ENCODE measurements at places on chromosomes 6 and 20.

- DNase-seq: no peak
Observed at GRCh38 chr20:34604980-34605788, 46.7 kb downstream of the MAP1LC3A start.

- DNase-seq: no peak
Observed at GRCh38 chr6:117206944-117207687, 58.2 kb upstream of the VGLL2 start.

- DNase-seq: no peak
Observed at GRCh38 chr6:74447013-74447412, 751.0 kb downstream of the CD109 start.

DNA sequence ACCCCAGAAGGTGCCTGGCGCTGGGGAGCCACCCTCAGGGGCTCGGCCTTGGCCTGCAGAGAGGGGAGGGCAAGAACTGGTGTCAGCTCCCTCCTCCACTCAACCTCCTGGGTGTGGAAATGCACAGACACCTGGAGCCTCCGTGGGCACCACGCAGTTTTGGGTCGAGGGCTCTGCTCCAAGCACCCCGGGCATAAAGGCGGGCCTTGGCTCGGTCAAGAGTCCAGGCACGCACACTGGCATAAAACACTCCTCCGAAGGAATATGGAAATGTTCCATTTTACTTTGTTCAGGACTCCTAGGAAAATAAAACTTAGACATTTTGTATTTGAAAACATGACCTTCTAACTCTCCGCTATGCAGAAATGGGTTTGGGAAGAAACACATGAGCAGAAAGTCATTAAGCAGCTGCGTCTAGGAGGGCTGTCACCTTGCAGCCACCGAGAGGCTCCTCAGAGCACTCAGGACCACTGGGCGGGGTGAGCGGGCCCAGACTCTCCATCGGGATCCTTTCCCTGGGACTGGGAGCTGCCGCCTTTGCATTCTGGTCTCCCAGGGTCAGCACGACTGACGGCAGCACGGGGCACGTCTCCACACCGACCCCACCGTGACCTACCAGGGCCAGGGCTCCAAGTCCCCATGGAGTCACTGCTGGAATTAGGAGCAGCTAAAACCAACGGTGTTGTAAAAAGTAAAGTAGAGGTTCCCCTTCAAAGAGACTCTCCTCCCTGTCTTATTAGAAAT lies 46.0 kb upstream of the DACT2 start:
- DNase-seq: no peak

DNA sequence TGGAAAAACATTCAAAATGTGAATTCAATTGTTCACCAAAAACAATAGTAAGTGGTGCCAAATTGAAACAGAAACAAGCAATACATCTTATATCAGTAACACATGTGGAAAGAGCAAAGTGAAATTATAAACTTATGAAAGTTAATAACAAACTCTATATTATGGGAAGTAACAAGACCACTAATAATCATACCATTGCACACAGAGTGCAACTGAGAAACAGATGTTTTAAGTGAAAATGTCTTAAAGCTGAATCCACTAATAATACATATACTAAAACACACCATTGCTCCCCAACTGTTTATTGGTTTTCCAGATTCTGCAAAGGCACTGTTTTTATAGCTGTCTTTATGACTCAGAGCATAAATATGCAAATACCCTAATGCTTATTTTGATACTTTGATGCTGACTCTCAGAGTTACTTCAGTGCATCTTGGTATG lies 292.3 kb downstream of the RFPL4B start:
- DNase-seq: no peak

GRCh38 chr6:52549428-52549827 lies 27.4 kb downstream of the TRAM2 start:
- DNase-seq: no peak

- no peak for DNase-seq
Observed at GRCh38 chr6:1916334-1917070, 306.8 kb downstream of the FOXC1 start.

- DNase-seq: no peak
Observed at GRCh38 chr20:54506643-54507042, 31.2 kb downstream of the DOK5 start.

GRCh38 chr6:134517145-134517658 lies 199.3 kb upstream of the SGK1 start:
- no peak for DNase-seq
